ENCODE measurements at places on chromosomes 3 and 15.

DNA sequence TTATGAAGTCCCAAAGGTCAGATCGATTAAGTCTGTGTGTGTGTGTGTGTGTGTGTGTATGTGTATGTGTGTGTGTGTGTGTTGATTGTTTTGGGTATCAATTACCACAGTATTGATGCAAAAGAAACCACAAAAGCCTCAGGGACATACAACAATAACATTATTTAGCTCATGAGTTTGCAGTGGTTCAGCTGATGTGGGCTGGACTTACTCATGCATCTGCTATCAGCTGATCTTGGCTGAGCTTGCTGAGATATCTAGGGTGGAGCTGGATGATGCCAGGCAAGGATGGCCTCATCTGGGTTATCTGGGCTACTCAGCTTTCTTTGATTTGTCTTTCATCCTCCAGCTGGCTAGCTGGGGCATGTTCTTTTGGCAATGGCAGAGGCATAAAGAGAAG, 82.4 kb upstream of the PRR23C start:
- DNase-seq = no peak

DNA sequence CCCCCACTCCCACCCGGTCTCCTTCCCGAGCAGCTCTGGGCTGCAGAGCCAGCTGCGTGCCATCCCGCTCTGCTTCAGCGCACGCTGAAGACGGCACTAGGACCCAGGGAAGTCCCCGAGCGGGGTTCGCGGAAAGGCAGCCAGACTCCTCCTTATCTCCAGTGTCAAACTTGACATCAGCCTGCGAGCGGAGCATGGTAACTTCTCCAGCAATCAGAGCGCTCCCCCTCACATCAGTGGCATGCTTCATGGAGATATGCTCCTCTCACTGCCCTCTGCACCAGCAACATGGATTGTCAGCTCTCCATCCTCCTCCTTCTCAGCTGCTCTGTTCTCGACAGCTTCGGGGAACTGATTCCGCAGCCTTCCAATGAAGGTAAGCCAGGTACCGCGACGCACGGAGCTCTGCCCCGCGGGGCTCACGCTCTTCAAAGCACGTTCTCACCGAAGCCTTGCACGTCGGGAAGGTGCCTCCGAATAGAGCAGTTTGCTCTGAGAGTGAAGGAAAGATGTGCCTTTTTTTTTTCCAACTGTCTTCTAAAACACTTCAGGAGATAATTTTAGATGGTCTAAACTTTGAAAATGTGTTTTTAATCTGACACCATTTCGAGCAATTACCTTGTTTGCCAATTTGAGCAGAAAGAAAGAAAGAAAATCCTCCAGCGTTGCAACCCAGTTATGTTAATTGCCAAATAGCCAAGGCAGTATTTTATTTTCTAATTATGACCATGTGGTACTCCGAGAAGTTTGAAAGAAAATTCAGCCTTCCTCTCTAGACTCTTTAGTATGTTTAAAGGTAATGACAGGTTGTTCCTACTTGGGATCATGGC, at the start of gene EPHA3:
Gene EPHA3 (plus strand): TSS at position 161 of the 830 bp plus-strand sequence. CDS start 128 bp downstream, at position 289.
- peak; percentile 31 for DNase-seq

GRCh38 chr3:44420676-44421075, 56.8 kb downstream of the ZNF445 start:
- no peak for DNase-seq

- DNase-seq = no peak
Observed at GRCh38 chr3:152151216-152151876, 117.4 kb upstream of the MBNL1 start.

DNA sequence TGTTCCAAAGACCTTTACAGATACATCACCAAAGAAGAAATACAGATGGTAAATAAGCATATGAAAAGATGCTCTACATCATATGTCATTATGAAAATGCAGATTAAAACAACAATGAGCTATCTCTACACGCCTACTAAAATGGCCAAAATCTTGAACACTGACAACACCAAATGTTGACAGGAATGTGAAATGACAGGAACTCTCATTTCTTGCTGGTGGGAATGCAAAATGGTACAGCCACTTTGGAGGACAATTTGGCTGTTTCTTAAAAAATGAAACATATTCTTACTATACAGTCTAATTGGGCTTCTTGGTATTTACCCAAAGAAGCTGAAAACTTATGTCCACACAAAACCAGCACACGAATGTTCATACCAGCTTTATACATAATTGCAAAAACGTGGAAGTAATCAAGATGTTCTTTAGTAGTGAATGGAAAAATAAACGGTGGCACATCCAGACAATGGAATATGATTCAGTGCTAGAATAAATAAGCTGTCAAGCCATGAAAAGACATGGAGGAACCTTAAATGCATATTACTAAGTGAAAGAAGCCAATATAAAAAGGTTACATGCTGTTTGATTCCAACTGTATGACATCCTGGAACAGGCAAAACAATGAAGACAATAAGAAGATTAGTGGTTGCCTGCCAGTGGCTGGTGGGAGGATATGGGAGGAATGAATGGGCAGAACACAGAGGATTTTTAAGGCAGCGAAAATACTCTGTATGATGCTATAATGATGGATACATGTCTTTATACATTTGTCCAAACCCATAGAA, 81.3 kb upstream of the NEDD4 start:
- DNase-seq = no peak

GRCh38 chr3:79491029-79491641, 276.7 kb downstream of the ROBO1 start:
- no peak for DNase-seq

GRCh38 chr3:68306571-68306970, 625.8 kb downstream of the TAFA4 start:
- no peak for DNase-seq

- no peak for DNase-seq
Observed at GRCh38 chr3:137099364-137100219, 141.8 kb downstream of the IL20RB start.

GRCh38 chr15:63114465-63114864, 7.2 kb upstream of the LACTB start:
- no peak for DNase-seq

DNA sequence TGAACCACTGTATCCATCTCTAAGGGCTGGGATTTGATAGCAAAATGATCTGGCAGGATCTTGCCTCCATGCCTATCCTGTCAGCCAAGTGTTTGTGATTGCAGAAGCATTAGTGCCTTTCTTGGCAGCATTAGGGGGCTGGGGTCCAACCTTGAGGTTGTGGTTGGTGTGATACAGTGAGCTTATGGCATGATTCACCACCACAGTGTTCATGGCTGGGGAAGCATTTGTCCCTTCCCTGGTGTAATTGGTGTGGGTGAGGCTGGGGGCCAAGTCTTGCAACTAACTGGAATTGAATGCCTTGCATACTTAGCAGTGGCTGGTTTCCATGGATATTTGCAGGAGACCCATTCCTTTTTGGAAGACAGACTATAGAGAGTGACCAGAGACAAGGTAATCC, 271.0 kb upstream of the TBL1XR1 start:
- DNase-seq = no peak

GRCh38 chr15:89531796-89532537, 35.6 kb upstream of the RHCG start:
- no peak for DNase-seq

All from NCI-H774 (cell line).